ENCODE measurements at places on chromosomes 2 and 18. TPM values are rescaled to one million over a fixed set of nuclear protein-coding genes. Genes with fewer than 3 reads are reported as not detected.

DPYSL5 gene
- total RNA-seq: not detected

ANO7 gene
- total RNA-seq: 0.17 TPM

UGT1A9 gene
- not detected for total RNA-seq

GAD1 gene
- not detected for total RNA-seq

ERFE gene
- not detected for total RNA-seq

OXER1 gene
- total RNA-seq: not detected

DLX2 gene
- total RNA-seq: 0.47 TPM

ZNF142 gene
- total RNA-seq: 48.8 TPM

TMEM178A gene
- not detected for total RNA-seq

FOXD4L1 gene
- total RNA-seq: not detected

- no peak for DNase-seq
These were observed 251.2 kb downstream of the ACKR3 start for GRCh38 chr2:236820763-236821344.

GRCh38 chr2:155161314-155161713, 462.8 kb downstream of the KCNJ3 start:
- DNase-seq: no peak

GRCh38 chr2:233032551-233033320, at the start of gene NEU2:
TSS of gene NEU2 (plus strand) at chr2:233032672. CDS start at chr2:233032672, 0 bp downstream.
- DNase-seq: no peak

DNA sequence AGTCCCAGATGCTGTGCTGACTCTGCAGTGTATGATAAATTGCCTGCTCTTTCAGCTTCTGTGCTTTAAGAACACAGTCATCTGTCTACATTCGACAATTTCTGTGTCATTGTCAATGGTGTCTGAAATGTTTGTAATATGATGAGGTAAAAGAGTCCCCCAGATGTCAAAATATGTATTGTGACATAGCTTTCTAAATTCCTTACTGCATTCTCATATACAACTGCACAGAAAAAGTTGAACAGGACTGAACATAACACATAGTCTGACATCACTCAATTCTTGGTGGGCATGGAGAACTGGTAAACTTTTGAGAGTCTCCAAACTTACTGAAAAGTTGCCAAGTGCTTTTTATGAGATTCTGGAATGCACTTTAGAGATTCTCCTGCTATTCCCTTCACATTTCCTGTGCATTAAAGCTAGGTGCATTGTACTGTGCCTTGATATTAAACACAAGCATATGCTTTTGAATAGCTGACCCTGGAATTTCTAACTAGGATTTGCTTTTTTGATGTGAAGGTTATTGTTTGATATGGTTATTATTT, 48.1 kb upstream of the ARHGAP28 start:
- no peak for DNase-seq

GRCh38 chr2:64404002-64404731, 49.8 kb upstream of the LGALSL start:
- no peak for DNase-seq

GRCh38 chr2:224133387-224133786, 94.3 kb upstream of the SERPINE2 start:
- DNase-seq: no peak

GRCh38 chr2:2188941-2189340, 142.1 kb downstream of the MYT1L start:
- DNase-seq: no peak

DNA sequence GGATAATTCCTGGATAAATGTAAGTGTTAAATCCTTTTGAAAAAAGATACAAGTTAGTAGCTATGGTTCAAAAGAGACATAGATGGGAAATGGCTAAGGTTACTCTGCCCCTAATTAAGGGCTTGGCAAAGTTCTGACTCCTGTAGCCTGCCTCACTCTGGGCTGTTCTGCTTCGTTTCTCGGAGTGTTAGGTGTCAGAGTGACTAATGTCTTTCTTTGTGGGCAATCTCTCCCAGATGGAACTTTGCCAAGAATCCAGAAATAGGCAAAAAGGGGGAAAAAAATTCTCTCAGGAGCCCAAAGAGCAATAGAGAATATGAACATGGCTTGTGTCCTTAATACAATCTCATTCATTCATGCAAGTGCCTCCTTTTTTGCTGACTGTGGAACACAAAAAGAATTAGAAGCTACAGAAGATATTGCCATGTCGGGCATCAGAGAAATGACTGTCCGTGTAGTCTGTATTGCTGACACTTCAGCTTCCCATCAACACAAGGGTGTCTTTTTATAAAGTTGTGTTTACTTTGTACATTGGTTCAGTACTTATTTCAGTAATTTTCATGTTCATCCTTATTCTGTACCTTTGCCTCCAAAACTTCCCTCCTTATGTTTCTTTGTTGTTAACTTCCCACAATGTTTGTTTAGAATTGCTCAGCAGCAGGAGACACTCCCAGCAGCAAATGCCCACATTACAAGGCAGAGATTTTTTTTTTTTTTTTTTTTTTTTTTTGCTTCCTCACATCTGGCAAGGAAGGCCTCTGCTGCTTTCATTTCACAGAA, 134.0 kb downstream of the FTCDNL1 start:
- no peak for DNase-seq

- DNase-seq: no peak
These were observed 43.9 kb downstream of the NFATC1 start for GRCh38 chr18:79439628-79440023.

- no peak for DNase-seq
These were observed 808.9 kb downstream of the SUCLG1 start for GRCh38 chr2:83650161-83650560.

DNA sequence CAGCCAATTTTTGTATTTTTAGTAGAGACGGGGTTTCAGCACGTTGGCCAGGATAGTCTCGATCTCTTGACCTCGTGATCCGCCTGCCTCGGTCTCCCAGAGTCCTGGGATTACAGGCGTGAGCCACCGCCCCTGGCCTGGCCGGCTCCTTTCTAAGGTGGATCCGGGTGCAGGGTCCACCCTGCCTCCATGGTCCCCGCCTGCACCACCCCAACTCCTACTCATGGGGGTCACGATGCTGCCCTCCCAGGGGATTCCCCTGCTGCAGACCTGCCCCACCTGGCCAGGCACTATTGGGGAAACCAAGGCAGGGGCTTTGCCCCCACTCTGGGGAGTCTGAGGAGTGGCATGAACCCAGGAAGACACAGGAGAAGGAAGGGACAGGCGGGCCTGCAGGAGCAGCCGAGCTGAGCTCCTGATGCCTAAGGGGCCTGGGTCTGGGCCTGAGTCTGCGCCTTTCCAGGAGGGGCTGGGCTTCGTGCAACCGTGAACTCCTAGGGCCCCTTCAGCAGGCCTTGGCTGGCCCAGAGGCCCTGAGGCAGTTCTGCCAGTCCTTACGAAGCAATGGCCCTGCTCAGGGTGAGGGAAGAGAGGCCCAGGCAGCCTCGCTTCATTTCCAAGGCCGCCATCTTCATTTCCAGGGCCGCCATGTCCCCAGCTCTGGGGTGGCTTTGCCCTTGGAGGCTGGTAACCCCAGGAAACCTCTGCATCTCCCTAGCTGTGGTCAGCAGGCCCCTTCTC, 67.2 kb upstream of the SMAD7 start:
- DNase-seq: no peak

DNA sequence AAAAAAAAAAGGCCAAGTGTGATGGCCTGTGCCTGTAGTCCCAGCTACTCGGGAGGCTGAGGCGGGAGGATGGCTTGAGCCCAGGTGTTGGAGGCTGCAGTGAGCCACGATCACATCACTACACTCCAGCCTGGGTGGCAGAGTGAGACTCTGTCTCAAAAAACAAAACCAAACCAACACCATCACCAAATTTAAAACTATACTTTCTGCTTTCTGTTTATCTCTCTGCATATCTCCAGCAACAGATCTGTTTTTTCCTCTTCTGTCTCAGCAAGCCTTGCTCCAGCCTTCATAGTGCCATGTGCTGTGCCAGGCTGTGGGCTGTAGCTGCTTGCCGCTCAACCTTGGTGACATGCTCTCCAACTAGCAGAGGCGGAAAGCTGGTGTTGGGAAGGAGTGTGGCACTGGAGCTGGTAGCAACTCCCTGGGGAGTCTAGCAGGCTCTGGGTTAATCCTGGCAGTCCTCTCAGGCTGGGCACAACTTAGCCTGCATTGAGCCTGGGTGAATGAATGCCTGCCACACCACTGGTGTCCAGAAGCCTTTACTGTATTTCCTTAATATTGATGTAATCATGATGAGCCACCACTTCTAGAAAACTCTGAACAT, 204.1 kb downstream of the LDLRAD4 start:
- DNase-seq: no peak

- DNase-seq: no peak
These were observed 42.8 kb downstream of the SEMA4F start for GRCh38 chr2:74696829-74697228.

- DNase-seq: no peak
These were observed 27.7 kb upstream of the DNMT3A start for GRCh38 chr2:25369439-25369838.

- no peak for DNase-seq
These were observed 311.6 kb upstream of the PIK3C3 start for GRCh38 chr18:41643427-41643826.

DNA sequence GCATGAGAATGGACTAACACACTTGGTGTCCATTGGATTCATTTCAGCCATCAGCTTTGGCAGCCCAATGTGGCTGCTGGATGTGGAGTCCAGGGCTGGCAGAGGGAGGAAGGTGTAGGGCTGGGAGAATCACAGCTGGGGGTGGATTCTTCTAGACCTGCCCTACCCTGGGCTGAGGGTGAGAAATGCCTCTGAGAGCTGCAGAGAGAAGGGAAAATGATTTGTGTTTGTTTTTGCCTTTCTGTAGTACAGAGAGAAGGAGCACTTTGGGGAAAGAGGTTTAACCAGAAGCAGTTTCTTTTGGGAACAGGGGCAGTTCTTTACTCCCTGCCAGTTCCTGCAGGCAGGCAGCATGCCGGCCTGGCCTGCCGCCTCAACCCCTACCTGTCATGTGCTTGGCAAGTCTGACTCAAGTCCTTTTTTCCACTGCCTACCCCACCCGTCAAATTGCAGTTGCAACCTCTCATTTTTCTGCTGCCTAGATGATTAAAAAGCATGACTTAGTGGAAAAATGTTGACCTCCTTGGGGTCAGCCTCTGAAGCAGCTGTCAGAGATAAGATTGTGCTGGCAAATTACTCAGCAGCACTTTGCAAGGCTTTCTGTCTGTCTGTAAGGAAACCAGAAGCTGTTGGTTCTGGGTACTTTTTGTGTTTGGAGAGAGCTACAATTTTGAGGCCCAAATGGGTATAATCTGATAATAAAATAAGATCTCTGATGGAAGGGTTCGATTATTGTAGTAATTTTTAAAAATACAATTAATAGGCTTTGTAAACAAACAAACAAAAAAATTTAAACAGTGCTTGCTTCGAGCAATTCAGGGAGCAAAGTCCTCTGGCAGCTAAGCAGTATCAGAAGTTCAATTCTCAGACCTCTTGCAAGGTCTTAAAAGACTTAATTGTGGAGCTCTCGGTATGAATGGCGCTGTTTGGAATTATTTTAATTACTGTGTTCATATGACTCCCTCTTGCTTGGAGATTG, 21.7 kb downstream of the LBH start:
- DNase-seq: no peak

DNA sequence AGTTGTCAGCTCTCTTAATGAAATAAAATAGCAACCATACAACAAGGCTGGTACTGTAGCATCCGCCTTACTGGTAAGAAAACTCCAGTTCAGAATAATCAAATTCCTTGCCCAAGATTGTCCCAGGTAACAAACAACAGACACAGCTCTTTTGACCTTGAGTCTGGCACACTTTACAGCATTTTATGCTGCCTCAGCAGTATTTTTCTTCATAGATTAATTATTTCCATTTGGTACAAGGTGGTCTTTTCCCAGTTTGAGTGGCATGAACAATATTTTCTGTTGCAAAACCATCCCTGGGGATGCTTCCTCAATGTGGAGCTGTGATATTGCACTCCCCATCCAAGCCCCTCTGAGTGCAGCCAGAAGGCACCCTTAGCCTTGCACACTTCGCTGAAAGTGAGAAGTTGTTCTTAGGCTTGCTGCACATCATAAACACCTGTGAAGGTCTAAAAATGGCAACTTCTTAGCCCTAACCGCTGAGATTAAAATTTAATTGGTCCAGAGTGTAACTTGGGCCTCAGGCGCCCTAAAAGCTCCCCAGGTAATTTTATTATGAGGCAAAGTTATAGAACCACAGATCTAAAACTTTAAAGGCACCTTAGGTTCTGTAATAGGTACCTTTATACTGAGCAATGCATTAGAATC, 523.3 kb downstream of the CMPK2 start:
- DNase-seq: no peak

Measured in CD4-positive, CD25-positive, alpha-beta regulatory T cell (primary cell).